Large intestine (tissue), 12 donors: ENCODE measurements at places on chromosomes 4 and X.

GRCh38 chr4:78661921-78662521 is 110.5 kb downstream of the ANXA3 start:
- peak; percentile 80 for DNase-seq

DNA sequence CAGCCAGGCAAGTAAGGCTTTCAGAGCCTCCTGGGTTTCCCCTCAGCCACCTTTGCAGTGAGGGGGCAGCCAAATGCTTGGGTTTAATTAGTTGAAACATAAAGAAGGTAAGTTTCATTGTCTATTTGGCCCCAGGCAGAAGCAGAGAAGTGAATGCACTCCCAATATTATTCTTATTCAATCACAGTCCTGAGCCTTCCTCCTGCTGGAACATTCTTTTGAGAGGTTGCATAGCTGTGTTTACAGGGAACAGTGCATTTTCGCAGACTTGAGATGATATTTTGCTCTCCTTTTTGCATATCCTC is 13.9 kb downstream of the SLC2A9 start:
- DNase-seq: no peak

GRCh38 chrX:130117166-130117565 is 6.9 kb upstream of the ELF4 start:
- no peak for DNase-seq

- no peak for DNase-seq
Measured at GRCh38 chrX:17511556-17511955, 136.6 kb downstream of the NHS start.

DNA sequence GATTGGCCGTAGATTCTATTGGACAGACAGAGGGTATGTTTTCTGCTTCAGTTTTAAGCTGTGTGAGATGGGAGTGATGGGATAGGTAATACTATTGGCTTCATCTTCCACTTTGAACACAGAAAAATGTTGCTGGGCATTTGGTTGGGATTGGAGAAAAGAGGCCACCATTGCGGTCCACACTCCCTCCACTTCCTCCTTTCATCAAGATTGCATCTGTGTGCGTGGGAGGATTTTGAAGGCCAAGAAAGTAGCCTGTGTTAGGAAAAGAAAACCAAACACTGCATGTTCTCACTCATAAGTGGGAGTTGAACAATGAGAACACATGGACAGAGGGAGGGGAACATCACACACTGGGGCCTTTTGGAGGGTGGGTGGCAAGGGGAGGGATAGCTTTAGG is 56.4 kb downstream of the EGF start:
- DNase-seq: no peak

GRCh38 chr4:71004281-71004851 is 10.9 kb downstream of the DCK start:
- no peak for DNase-seq

GRCh38 chr4:41598580-41598979 is 60.6 kb downstream of the LIMCH1 start:
- DNase-seq: no peak

DNA sequence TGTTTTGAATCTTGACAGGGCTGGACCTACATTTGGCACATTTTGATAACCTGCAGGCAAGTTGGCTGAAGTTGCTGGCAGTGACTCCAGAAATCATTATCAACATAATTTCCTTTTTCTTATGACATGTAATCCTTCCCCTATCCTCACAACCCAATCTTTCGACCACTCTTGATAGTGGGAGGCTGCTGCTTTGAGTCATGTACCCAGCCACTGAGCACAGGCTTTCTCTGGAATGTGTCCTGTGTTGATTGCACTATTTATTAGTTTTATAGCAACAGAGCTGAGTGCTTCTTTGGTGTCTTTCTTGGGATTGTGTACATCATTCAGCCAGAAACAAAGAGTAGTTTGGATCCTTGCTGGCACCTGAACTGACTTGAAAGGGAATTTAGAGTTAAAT is 183.1 kb upstream of the LEF1 start:
- DNase-seq: no peak

DNA sequence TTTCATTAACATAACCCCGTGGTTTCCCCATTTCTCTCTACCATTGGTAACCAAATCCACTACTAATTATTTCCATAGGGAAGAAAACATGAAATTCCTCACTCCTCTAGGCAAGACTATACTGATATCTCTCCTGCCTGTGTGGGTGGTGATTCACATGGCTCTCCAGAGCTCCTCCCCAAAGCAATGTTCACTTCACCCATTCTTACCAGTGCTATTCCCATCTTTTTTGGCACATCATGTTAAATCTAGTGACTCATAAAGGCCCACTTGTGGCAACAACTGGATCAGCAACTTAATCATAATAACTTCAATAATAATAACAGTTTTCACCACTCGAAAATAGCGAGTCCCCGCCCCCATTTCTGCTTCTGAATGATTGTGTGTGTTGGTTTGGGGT is 6.1 kb upstream of the HCCS start:
- DNase-seq: no peak

- peak; percentile 82 for DNase-seq
Measured at GRCh38 chr4:89111833-89112563, 665 bp downstream of the TIGD2 start.

- DNase-seq: no peak
Measured at GRCh38 chrX:3787856-3788255, 74.4 kb upstream of the PRKX start.

- DNase-seq: no peak
Measured at GRCh38 chrX:150848914-150849365, 49.5 kb downstream of the CD99L2 start.

DNA sequence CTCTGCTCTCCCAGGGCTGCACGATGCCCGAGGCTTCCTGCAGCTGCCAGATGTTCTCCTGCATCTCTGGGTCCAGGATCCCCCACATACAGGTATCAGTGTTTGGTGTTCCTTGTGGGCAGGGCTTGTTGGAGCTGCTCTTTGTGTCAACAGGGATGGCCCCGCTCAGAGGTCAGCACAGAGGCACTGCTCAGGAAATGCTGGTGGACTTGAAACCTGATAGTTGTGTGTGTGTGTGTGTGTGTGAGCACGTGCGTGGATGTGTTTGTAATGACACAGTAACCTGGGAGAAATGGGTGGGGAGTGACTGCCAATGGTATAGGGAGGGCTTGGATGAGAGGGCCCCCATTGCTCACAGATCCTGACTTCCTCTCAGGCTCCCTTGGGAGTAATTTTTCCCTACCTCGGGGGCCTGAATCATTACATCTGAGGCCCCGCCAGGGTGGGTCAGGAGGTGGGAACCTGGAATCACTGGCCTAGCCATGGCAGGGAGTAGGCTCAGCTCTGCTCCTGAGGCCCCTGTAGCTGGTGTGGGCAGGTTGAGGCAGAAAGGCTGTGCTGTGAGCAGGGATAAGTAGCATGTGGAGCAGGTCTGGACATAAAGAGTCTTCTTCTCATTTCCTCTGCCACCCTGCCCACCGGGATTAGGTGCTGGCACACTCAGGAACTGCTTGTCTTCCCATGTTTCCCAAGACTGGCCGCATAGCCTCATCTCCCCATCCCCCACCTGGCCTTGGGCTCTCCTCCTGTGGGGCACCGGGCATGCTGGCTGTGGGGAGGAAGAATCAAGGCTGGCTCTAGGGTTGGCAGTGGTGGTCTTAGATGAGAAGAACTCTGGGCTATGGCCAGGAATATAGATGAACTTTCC is 2.5 kb upstream of the EFNB1 start:
- no peak for DNase-seq

GRCh38 chr4:2259541-2260343 is 2.2 kb downstream of the MXD4 start:
- no peak for DNase-seq

- no peak for DNase-seq
Measured at GRCh38 chrX:3548765-3549391, 164.6 kb downstream of the PRKX start.

DNA sequence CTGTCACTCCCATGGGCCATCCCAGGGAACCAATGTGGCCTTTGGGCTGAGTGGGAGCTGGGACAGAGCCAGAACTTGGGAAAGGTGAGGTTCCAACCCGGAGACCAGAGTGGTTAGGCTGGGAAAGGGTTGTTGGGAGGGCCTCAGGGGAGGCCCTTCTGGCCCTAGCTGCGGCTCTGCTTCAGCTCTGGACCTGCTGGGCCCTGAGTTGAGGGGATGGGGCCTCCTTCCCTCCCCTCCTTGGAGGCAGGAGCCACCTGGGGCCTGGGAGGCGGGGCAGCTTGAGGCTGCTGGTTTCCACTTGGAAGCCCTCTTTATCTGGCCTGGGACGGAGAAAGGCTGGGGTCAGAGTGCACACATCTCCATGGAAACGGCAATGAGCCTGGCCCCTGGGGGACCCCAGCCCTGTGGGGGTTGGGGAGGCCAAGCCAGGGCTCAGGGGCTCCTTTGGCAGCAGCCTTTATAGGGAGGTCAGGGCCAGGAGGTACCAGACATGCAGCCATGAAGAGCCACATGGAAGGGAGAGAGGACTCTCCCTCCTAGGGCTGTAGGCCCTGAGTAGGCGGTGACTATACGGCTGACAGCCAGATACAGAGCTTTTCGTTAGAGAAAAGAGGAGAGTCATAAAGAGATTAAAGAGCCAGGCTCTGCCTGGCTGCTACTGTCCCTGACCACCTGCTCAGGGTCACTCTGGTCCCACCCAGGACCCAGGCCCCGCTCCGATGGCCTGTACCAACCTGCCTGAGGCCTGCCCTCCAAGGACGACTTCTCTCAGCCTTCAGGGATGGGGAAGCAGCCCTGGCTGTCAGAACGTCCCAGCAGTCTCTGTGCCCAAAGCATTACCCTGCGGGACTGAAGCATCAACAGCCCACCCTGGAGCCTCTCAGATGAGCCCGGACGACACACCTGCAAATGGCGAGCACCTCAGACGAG is 6.9 kb upstream of the NSD2 start:
- DNase-seq: peak; percentile 83

- no peak for DNase-seq
Measured at GRCh38 chr4:87304745-87305432, 17.8 kb downstream of the HSD17B13 start.

GRCh38 chr4:44493924-44494323 is 45.3 kb upstream of the KCTD8 start:
- no peak for DNase-seq

DNA sequence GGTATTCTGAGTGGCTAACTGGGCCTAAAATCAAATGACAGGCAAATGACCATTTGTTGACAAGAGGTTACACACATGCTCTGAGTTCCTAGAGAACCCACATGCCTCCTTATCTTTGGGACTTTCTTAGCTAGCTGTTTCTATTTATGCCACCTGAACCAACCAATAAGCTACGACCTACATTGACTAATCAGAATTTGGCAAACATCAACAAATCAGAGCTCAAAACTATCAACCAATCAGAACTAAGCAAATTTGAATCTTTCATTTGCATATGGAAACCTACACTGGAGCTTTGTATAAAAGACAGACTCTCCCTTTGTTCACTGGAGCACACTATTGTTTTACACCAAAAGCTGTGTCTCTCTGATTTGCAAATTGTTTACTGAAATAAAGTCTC is 192.0 kb downstream of the CXXC4 start:
- DNase-seq: no peak

- DNase-seq: no peak
Measured at GRCh38 chr4:12447451-12447850, 1018.8 kb upstream of the HS3ST1 start.

- no peak for DNase-seq
Measured at GRCh38 chr4:120443116-120443515, 376.5 kb upstream of the MAD2L1 start.

GRCh38 chrX:133530960-133531359 is 115.7 kb upstream of the GPC4 start:
- DNase-seq: no peak

- DNase-seq: peak; percentile 9
Measured at GRCh38 chrX:155766321-155766720, 114.8 kb upstream of the VAMP7 start.

DNA sequence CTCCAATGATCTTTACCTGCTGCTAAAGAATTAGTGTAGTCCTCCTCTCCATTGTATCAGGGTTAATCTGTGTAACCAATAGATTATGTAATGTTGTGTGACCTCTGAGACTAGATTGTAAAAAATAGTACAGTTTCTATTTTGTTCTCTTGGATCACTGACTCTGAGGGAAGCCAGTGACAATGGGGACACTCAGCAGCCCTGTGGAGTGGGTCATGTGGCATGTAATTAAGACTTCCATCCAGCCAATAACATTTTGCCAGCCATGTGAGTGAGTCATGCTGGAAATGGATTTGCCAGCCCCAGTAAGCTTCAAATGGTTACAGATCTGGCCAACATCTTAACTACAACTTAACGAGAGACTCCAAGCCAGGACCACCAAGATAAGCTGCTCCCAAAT is 332.3 kb downstream of the PTTG2 start:
- DNase-seq: peak; percentile 68

GRCh38 chrX:13190051-13190450 is 129.8 kb downstream of the ATXN3L start:
- DNase-seq: no peak

- DNase-seq: no peak
Measured at GRCh38 chrX:5632887-5633286, 595.8 kb downstream of the NLGN4X start.

GRCh38 chr4:98539741-98540140 is 118.7 kb downstream of the TSPAN5 start:
- no peak for DNase-seq

DNA sequence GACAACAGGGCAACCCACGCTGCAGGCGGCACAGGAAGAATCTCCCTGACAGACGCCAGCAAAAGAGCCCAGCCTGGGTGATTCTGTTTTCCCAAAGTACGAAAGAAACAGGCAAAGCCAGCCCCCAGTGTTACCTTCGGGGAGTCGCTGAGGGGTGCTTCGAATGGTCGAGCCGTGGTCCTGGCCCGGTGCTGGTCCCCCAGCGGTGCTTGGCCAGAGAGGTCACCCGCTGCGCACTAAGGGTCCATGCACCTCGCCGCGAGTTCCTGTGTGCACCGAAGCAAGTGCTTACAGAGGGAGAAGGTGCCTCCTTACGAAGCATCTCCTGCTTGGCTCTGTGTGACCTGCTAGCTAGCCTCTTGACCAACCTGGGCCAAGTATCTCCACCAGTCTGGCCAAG is 77.1 kb downstream of the HMX1 start:
- no peak for DNase-seq

GRCh38 chrX:49165901-49166881 is 3.6 kb downstream of the MAGIX start:
- peak; percentile 94 for DNase-seq

GRCh38 chrX:45716750-45717149 is 516.1 kb upstream of the DIPK2B start:
- peak; percentile 72 for DNase-seq

DNA sequence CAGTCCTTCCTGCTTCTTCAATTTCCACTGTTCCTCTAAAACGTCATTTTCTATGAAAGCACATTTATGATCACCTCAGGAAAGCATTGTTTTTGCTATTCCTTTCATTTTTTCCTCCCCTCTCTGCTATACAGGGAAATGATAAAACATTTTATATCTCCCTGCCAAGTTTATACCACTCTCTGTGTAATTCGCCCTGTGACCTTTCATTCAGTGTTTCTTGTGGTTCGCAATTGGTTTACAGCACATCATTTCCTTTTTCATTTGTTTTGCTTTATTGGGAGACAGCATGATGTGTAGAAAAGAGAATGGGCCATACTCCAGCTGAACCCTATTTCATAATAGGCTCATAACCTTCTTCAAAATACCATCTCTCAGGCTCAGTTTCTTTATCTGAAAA is 99.9 kb upstream of the RAPGEF2 start:
- DNase-seq: no peak

GRCh38 chr4:95850161-95850560 is 10.3 kb downstream of the PDHA2 start:
- no peak for DNase-seq
